Caco-2 (cell line): ENCODE measurements at places on chromosomes 1 and 21. TPM values are rescaled to one million over a fixed set of nuclear protein-coding genes. Genes with fewer than 3 reads are reported as not detected.

- DNase-seq = no peak
Observed at GRCh38 chr1:200958597-200958996, 63.9 kb downstream of the INAVA start.

DNA sequence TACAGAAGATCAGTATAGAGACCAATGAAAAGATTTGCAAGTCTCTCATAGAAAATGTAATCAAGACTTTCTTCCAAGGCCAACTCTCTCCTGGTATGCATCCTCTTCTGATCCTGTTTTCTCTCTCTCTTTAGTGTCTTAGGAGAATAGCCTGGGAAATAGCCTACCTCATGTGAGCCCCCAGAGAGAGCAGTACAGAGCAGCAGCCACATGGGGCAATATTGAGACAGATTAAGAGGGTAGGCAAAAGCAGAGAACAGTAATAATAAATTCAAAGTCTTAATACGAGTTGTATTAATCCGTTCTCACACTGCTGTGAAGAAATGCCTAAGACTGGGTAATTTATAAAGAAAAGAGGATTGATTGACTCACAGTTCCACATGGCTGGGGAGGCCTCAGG is 61.4 kb downstream of the RNASEL start:
- no peak for DNase-seq

- no peak for DNase-seq
Observed at GRCh38 chr1:172843444-172843843, 184.5 kb downstream of the FASLG start.

The PBX1 gene
- total RNA-seq = 101 and 103 TPM in 2 replicates

DNA sequence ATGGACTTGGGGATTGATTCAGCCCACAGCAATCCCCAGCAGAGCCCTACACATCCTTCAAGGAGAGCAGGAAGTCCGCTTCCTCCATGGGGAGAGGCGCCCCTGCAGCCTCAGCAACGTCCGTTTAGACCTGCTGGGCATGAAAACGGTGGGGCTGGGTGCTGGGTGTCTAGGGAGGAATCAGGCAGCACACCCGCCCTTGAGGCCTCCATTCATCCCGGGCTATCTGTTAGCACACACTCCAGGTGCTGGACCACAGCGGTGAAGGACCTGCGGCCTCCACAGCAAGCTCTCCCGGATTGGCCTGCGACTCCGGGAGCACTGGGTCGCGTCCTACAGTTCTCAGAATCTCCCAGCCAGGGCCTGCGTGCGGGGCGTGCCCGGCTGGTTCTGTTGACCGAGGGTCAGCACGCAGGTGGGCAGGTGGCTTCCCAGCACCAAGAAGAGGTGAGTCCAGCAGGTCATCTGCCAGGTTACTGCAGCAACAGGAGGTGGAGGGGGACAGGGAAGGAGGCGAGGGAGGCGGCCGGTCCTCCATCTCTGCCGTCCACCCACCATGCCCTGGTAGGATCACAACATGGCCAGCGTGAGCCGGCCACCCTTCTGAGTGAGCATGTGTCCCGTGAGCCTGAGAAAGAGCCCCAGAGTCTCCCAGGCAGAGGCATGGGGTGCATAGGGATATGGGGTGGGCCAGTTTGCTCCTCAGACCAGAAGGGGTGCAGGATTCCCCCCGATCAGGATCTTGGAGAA is 96.6 kb downstream of the RIPK4 start:
- no peak for DNase-seq

DNA sequence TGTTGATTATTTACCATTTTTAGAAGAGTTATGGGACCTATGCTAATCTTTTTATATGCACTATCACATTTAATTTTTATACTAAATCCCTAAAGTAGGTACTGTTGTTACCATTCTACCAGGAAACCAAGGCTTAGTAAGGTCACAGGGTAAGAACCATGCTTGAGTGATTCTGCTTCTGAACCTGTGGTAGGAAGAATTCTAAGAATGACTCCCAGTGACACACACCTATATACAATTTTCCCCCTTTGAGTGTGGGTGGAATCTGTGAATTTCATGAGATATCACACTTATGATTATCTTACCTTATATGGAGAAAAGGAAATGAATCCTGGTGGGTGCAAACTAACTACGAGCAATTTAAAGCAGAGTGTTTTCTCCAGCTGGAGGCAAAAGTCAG is 391.0 kb downstream of the USH2A start:
- no peak for DNase-seq

DNA sequence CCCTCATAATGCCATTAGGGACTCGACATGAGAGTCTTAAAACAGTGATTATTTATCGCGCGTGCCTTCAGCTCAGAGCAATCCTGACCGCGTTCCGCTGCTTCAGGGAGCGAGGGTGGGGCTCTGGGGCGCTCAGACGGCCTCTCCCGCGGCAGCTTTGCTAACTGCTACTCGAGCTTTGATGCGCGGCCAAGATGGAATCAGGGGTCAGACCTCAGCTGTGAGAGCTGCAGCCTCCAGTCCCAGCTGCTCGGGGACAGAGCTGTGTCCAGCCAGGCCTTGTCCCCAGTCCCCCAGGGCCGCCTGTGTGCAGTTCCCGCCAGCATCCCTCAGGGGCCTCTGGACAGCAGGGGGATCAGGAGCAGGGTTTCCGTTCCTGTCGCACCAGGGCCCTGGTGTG is 104.6 kb upstream of the TTC34 start:
- no peak for DNase-seq

DNA sequence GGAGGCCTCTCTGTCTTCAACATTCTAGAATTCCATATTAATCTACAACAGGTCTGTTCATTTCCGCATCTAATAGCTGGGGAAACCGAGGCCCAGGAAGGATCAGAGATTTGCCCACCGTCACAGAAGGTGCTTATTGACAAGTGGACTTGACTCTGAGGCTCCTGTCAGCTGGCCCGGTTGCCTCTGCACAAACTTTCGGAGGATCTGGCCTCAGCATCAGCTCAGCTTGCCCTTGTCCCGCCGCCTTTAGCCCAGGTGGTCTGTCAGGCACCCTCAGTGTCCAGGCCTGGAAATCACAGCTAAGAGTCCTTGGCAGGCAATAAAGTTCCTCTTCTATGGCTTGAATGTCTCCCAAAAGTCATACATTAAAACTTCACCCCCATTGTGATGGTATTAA is 8.2 kb upstream of the RUNX3 start:
- DNase-seq = no peak

- no peak for DNase-seq
Observed at GRCh38 chr21:36149788-36150711, 6.6 kb upstream of the DOP1B start.

- DNase-seq = no peak
Observed at GRCh38 chr1:32250893-32251716, at the start of gene LCK. Gene LCK (plus strand): TSS chr1:32251265. CDS start chr1:32274330, 23,065 bp downstream.

DNA sequence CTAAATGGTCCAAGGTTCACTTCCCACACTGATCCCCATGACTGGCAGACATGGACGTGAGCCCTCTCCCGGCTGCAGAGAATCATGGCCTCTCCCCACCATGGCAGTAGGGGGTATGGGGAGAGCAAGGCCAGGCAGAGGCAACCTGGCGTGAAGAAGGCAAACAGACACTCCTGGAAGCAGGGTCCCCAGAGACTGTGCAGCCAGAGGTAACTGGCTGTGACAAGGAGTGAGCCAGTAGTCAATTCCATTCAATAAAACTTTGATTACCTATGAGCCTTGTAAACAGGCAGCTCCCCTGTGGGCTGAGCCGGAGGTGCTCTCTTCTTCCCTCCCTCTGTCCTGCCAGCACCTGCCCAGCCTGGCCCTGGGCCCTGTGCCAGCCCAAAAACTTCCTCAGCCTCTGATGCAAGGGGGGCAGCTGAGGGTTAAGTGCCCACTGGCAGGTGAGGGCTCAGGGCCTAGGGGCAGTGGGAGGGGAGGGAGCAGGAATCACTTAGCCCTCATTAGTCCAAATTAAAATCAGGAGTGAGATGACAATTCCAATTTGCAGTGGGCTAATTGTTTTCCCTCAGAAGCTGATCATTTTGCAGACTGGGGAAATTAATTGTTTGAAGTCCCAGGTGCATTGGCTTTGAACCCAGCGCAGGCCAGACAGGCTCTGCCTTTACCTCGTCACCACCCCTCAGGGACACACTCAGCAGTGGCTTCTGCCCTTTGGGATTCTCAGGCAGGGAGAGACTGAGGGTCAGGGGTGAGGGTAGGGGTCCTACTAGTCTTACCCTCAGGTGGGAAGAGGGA is 35.6 kb downstream of the LRRN2 start:
- DNase-seq = no peak

DNA sequence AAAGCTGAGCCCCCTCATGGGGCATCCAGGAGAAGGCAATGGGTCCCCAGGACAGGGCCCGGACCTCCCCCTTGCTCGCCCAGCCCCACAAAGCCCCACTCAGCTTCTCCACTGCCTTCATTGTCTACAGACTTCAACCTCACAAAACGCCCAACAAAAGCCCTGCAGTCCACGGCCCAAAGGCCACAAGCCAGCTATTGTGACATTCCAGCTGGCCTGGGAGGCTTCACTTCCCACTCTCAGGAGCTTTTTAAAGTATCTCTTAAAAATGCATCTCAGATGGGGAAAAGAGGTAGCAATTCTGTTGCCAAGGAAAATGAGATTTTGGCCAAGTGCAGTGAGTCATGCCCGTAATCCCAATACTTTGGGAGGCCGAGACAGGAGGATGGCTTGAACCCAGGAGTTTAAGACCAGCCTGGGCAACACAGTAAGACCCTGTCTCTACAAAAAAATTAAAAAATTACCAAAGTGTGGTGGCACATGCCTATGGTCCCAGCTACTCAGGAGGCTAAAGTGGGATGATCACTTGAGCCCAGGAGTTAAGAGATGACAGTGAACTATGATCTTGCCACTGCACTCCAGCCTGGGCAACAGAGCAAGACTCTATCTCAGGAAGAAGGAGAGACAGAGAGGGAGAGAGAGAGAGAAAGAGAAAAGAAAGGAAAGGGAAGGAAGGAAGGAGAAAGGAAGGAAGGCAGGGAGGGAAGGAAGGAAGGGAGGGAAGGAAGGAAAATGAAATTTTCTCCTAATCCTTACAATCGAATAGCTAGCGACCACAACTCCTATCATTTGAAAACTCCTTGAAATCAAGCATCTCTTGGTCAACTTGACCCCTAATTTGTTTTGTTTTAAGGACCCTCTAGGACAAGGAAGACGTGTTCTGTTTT is 31.4 kb upstream of the TARDBP start:
- DNase-seq = no peak

DNA sequence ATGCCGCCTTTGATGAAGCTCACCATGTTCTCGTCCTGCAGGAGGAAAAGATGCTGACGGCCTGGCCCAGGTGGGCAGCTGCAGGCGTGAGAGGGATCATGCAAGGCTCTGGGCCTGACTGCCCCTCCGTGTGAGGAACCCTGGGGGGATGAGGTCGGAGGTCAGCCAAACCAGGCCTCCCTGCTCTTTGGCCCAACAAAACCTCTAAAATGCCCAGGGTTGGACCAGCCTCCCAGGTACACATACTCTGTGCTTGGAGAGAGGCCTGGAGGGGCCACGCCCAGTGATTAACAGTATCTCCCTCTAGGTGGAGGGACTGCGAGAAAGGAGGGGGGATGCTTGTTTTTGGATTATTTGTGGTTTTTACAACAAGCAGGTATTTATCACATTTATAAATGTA is 21.1 kb downstream of the TTC39A start:
- no peak for DNase-seq

- no peak for DNase-seq
Observed at GRCh38 chr1:30476476-30476875, 246.9 kb downstream of the MATN1 start.
